Left renal pelvis (tissue), 4 donors: ENCODE measurements at places on chromosomes 2 and 18. TPM values are rescaled to one million over a fixed set of nuclear protein-coding genes. Genes with fewer than 3 reads are reported as not detected.

Gene EGR4
- not detected for polyA plus RNA-seq

Gene ALMS1
- 40.7 TPM for polyA plus RNA-seq

Gene DUSP19
- polyA plus RNA-seq: 4.6 TPM

GRCh38 chr2:219247678-219248642 is 2.7 kb downstream of the STK16 start:
- DNase-seq: no peak

DNA sequence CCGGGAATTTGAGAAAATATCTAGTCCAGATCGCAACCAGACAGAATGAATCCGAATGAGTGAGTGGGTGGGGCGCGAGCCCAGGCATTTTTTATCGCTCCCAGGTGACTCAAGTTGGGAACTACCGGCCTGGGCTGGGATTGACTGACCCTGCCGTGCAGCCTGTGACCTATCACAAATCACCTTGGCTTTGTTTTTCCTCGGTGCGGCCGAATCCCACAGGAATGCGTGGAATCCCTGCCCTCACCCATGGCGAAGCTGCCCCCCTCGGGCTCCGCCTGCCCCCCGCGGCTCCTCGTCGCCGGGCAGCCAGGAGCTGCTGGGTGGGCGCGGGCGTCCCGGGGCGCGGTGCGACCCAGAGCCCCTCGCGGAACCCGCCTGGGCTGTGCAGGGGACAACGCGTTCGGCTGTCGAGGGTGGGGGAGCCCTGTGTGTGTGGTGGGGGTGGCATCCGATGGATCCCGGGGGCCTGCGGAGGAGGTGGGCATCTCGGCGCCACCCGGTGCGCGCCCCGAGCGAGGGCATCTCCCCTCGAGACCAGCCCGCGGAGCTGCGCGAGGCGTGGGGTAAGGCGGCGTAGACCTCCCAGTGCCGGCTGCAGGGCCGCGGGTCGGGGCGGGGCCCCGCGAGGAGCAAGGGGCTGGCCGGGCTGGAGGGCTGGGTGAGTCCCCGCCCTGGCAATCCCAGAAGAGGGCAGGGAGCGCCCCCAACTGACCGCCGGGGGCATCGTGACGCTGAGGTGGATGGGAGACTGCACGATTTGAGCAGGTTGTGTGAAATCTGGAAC is 16.5 kb downstream of the B3GNT7 start:
- DNase-seq: peak; percentile 54

- no peak for DNase-seq
These were observed 97.7 kb downstream of the NYAP2 start for GRCh38 chr2:225497166-225497565.

GRCh38 chr2:74843433-74843832 is 9.5 kb downstream of the HK2 start:
- DNase-seq: no peak
